ENCODE measurements at places on chromosomes 12 and 14. TPM values are rescaled to one million over a fixed set of nuclear protein-coding genes. Genes with fewer than 3 reads are reported as not detected.

Gene ERH
- total RNA-seq = 106 TPM

Gene ELK3
- 1.6 TPM for total RNA-seq

Gene FNTB
- 5.3 TPM for total RNA-seq

Gene SLC38A4
- 0.41 TPM for total RNA-seq
